Motor neuron (in vitro differentiated cells): ENCODE measurements at places on chromosomes 13 and 19.

DNA sequence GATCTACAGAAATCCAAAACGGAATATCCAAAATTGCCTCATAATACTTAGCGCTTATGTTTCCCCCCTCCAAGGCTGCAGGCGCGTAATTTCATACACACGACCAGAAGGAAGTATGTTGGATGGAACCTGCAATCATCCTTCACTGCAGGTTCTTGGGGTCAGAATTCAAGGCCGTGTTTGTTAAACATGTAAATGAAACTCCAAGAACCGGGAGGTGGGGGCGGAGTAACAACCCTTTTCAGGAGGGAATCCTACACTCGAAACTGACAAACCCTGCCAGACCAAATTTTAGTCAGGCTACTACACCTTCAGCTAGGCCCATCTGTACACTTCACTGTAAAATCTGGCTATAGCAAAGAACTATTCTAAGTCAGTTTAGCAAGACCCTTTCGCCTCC, 1.3 kb downstream of the ZNF607 start:
- no peak for ATAC-seq

- no peak for ATAC-seq
Measured at GRCh38 chr13:48138270-48138669, 43.4 kb upstream of the MED4 start.

DNA sequence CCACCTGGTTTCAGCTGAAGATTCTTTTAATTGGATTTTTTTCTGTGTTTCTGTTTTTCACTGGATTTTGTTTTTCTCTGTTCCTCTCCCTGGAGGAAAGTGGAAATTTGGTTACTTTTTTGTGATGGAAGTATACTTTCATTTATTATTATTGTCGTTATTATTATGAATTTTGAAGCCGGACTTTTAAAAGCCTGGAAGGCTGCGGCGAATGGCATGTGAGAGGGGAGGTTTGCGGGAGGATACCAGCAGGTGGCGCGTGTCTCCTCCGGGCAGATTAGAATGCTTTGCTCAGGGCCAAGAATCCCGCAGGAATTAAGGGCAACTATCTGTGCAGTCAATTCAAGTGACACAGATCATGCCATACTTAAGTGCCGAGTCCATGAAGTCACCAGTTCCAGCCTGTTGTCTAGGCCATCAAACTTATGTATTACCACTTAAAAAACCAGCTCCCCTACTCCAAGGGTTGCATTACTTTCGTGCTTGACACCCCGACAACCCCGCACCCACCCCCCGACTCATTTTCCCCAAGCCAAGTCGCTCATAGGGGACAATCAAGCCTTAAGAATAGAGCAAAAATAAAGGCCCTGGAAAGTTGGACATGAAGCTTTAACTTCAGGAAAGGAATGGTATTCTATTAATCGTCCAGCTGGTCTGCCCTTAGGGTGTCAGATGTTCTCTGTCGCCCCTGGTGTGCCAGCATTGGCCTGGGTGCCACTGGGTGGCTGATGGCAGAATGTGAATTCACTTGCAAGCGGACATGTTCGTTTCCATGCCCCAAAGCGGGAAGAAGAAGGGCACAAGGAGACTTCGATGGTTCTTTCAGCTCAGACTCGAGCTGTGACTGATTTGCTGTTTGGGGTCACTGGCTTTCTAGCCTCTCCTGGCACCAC, 1.3 kb upstream of the LRCH1 start:
- no peak for ATAC-seq

GRCh38 chr19:34120846-34121639, 51.3 kb upstream of the LSM14A start:
- no peak for ATAC-seq

- ATAC-seq: no peak
Measured at GRCh38 chr19:51600940-51601580, 29.1 kb downstream of the SIGLEC5 start.

DNA sequence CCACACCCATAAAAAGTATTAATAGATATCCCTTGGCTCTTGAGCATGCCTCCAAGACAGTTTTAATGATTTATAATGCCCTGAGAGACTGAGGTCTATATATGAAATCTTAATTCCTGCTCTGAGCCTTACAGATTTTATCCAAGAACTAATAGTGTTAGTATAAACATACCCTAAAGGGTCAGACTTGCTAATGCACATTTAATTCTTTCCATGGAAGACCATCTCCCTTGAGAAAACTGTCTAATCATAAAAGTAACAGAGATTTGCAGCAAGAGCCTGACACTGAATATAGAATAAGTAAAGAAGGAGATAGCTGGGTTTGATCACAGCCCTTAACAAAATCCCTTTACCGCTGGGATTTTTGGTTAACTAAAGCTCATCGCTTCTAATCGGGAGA, 650.8 kb upstream of the KLF12 start:
- peak; percentile 34 for ATAC-seq

- ATAC-seq: no peak
Measured at GRCh38 chr19:56692206-56692895, 20.8 kb upstream of the ZNF835 start.

- no peak for ATAC-seq
Measured at GRCh38 chr19:29690842-29691241, 24.2 kb downstream of the C19orf12 start.

GRCh38 chr19:18626906-18627305, 9.9 kb upstream of the KLHL26 start:
- no peak for ATAC-seq

DNA sequence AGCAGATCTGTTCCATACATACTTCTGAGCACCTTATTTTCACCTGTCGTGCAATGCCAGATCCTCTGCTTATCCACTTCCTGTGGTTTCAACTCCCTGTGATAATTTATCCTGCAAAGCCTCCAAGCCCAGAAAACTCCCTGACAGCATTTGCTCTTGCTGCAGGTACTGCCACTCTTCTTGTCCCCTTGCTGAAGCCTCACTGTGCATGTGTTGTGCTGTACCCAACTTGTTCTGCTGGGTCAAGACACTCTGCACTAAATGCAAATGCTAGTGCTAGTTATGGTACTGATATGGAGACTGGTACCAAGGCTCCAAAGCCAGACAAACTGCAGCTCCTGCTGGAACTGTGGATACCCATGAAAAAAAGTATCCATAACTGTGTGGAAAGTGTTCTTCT, 315.4 kb upstream of the MIR17HG start:
- ATAC-seq: no peak

- no peak for ATAC-seq
Measured at GRCh38 chr19:49205114-49205513, 47.5 kb downstream of the TRPM4 start.

- ATAC-seq: no peak
Measured at GRCh38 chr13:105272660-105273631, 1262.5 kb downstream of the EFNB2 start.

DNA sequence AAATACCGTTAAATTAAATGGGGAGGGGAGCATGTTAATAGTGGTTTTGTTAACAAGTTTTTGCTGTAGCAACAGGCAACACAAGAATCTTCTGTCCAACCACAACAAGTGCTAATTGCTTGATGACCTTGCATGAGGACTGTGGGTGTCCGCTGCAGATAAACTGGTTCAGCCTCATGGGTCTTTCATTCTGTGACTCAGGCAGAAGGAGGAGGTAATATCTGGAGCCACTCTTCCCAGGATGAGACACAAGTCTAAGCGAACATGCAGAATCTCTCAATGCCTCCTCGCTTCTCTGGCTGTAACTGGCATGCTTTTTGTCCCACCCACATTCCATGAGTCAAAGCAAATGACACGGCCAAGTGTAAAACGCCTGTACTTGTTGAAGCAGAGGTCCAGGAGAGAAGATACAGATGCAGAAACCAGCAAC, 56.6 kb upstream of the MYO16 start:
- ATAC-seq: no peak

DNA sequence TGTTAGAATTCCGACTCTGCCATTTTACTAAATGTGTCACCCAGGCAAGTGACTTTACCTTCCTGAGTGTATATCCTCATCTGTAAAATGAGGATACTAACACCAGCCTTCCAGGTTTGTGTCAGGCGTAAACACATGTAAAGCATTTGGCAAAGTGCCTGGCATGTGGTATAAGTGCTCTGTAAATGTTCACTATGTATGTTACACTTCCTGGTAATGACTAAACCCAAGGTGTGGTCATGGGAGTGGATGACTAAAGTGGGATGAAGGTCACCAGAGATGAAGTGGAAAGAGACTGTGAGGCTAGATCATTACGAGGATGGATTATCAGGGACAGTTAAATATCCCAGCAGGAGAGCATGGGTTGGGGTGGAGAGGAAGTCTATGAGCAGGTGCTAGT, 25.6 kb downstream of the DEDD2 start:
- peak; percentile 93 for ATAC-seq

DNA sequence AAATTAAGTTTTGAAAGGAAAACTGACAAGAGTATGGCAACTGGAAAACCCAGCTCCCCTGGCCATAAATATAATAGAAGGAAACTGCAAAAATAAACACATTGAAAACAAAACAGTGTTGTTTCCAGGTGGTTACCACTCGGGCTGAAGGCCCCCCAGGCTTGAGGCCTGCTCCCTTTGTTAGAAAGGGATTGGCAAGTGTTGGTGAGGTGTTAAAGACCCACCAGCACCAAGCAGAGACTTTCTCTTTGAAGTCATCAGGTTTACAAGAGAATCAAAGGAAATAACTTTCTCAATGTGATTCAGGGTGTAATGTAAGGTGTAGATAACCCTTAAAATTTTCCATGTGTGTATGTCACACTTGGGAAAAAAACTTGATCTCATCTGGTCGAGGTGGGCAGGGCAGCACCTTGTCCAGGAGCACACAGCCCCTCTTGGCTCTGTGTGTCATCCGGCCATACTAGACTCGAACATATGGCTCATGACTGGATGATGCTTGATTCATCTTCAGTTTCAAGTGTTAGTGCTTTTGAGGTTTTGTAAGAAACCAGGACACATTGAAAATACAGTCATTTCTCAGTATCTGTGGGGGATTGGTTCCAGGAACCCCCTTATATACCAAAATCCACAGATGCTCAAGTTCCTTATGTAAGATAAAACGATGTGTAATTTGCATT, 7.8 kb downstream of the ACTN4 start:
- ATAC-seq: no peak

GRCh38 chr13:46160471-46161066, 21.4 kb downstream of the LCP1 start:
- no peak for ATAC-seq

GRCh38 chr13:72062566-72062965, 195.6 kb upstream of the DACH1 start:
- ATAC-seq: peak; percentile 33

DNA sequence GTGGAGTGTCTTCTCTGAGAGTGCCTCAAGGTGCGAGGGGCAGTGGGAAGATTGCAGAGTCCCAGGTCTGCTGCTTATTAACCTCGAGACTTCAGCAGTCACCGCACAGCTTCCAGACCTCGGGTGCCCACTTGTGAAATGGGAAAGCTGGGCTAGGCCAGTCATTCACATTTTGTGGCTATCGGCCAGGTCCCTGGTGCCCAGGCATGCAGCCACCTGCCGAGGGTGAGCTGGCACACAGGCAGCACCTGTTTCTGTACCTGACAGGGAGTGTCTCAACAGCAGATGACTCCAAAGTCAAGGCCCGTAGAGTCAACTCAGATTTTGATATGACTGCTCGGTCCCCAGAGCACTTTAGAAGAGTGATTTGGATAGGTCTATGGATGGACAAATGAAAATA, 21.9 kb downstream of the UQCRFS1 start:
- no peak for ATAC-seq

GRCh38 chr13:30006246-30006645, 155.8 kb upstream of the UBL3 start:
- no peak for ATAC-seq

DNA sequence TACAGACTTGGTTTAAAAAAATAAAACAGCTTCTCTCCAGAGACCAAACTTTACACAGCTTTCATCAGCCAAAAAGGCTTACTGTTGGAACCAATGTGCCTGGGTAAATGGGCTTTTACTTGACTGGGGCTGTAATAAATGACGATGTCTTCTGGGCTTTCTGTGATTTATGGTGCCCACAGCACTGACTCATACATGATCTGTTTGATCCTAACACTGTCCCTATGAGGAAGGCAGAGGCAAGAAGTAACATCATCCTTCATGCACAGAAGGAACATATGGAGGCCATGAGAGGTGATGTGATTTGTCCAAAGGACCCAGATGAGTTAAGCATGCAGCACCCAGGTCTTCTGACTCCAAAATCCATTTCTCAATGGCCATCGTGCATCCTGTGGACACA, 77.4 kb downstream of the DOCK9 start:
- ATAC-seq: no peak

GRCh38 chr19:15075806-15076205, 6.2 kb upstream of the OR1I1 start:
- no peak for ATAC-seq

DNA sequence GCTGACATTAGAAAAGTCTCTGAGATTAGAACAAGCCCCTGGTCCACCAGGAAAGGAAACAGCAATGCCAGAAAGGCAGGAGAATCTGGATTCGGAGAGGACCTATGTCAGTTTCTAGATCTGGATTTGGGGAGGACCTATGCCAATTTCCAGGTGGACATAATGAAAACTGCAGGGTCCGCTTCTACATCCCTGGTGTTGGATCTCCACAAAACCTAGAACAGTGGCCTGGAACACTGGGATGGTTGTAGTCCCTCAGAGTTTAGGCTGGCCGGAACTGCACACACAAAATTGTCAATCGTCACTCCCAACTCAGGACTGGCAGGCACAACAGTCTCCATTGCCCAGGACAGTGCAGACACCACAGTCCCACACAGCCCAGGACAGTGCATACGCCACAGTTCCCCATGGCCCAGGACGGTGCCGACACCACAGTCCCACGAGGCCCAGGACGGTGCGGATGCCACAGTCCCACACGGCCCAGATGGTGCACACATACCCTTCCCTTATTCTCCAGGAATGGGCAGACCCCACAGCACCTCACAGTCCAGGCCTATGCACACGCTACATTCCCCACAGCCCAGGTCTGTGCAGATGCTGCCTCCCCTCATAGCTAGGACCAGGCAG, 341.7 kb downstream of the UQCRFS1 start:
- ATAC-seq: no peak

DNA sequence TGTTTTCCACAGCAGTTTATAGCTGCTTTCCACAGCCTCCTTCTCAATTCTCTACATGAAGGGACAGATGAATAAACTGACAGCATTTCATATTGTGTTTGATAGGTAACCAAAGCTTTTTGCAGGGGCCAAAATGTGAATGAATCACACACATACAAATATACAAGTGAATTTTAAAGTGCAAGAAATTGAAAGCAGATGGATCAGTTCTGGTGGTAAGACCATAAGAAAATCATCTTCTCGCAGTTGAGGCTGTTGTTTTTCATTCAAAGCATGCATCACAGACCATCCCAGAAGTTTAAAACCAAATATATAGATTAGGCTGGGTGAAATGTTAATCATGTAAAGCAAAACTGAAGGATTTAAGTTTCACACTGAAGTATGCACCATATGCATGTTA, 1569.4 kb downstream of the PCDH9 start:
- ATAC-seq: no peak

DNA sequence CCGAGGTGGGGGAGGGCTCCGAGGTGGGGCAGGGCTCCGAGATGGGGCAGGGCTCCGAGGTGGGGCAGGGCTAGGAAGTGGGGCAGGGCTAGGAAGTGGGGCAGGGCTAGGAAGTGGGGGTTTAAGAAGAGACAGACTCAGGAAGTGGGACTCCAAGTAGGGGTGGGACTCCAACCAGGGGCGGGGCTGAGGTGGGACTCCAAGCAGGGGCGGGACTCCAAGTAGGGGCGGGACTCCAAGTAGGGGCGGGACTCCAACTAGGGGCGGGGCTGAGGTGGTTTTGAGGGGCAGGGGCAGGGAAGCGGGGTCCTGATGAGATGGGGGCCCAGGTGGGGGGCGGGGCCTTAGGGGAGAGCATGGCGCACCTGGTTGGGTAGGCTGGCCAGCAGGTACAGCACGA, 13.6 kb downstream of the CFD start:
- ATAC-seq: no peak
